Calu3 (cell line): ENCODE measurements at places on chromosomes 6 and 20. TPM values are rescaled to one million over a fixed set of nuclear protein-coding genes. Genes with fewer than 3 reads are reported as not detected.

- H3K27me3 ChIP-seq = no peaks in the 10 kb centered on the region
- H3K4me3 ChIP-seq = no peak overlapping the region
- H3K4me1 ChIP-seq = no peaks in the 10 kb centered on the region
- H3K27ac ChIP-seq = no peak overlapping the region
Observed at GRCh38 chr6:145213614-145214013, 521.7 kb downstream of the EPM2A start.

- no peaks in the 10 kb centered on the region for H3K27me3 ChIP-seq
- peaks cover 30% of the 10 kb centered on the region for H3K4me1 ChIP-seq
- peaks cover 33% of the 10 kb centered on the region for H3K36me3 ChIP-seq
- peak; percentile 17 for DNase-seq
Observed at GRCh38 chr6:13485923-13486562, 1.4 kb downstream of the GFOD1 start.

GRCh38 chr20:59578436-59579403, 25.6 kb upstream of the PHACTR3 start:
- peaks cover 25% of the 10 kb centered on the region for H3K27me3 ChIP-seq
- no peak for DNase-seq
- H3K4me3 ChIP-seq = no peak overlapping the region

TBXT gene
- total RNA-seq = not detected in 2 replicates

HDGFL1 gene
- total RNA-seq = not detected in 2 replicates

- H3K27me3 ChIP-seq = no peaks in the 10 kb centered on the region
- no peak overlapping the region for H3K4me3 ChIP-seq
- H3K4me1 ChIP-seq = peaks cover 33% of the 10 kb centered on the region
Observed at GRCh38 chr6:128595544-128595943, 75.1 kb upstream of the PTPRK start.

- H3K4me1 ChIP-seq = no peaks in the 10 kb centered on the region
- no peak for DNase-seq
- no peak overlapping the region for H3K27ac ChIP-seq
- H3K36me3 ChIP-seq = no peaks in the 10 kb centered on the region
- no peak overlapping the region for H3K4me3 ChIP-seq
Observed at GRCh38 chr20:36688630-36689029, 42.6 kb upstream of the SLA2 start.

DNA sequence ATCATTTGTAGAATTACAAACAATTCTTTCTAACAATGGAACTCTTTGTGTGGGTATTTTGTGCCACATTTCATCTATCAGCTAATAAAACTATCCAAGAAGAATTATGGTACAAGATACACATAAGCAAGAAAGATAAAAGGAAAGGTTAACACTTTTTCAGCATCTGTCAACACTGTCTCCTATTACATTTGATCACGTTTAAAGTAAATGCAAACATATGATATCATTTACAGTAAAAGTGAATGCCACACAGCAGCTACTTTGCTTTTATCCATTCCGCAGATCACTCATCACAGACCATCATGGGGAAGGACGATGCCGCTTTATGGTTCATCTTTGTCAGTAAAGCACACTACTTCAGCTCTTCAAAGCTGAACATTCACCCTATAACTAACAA, 456.4 kb upstream of the MANEA start:
- H3K4me3 ChIP-seq = no peak overlapping the region
- H3K36me3 ChIP-seq = no peaks in the 10 kb centered on the region
- no peaks in the 10 kb centered on the region for H3K27me3 ChIP-seq

UBE2J1 gene
- total RNA-seq = 16.6 and 18.7 TPM in 2 replicates

- DNase-seq = no peak
- H3K27me3 ChIP-seq = no peaks in the 10 kb centered on the region
- no peak overlapping the region for H3K27ac ChIP-seq
Observed at GRCh38 chr6:88287696-88288095, 121.5 kb upstream of the CNR1 start.

GRCh38 chr20:51429144-51429482, 113.4 kb downstream of the NFATC2 start:
- no peak overlapping the region for H3K27ac ChIP-seq
- peaks cover 3% of the 10 kb centered on the region for H3K36me3 ChIP-seq
- no peak for DNase-seq
- no peaks in the 10 kb centered on the region for H3K27me3 ChIP-seq
- H3K4me1 ChIP-seq = no peaks in the 10 kb centered on the region

- peaks cover 24% of the 10 kb centered on the region for H3K4me1 ChIP-seq
- H3K27me3 ChIP-seq = no peaks in the 10 kb centered on the region
- H3K27ac ChIP-seq = no peak overlapping the region
- H3K36me3 ChIP-seq = no peaks in the 10 kb centered on the region
- no peak overlapping the region for H3K4me3 ChIP-seq
- no peak for DNase-seq
Observed at GRCh38 chr6:153121311-153121710, 9.8 kb downstream of the RGS17 start.

DNA sequence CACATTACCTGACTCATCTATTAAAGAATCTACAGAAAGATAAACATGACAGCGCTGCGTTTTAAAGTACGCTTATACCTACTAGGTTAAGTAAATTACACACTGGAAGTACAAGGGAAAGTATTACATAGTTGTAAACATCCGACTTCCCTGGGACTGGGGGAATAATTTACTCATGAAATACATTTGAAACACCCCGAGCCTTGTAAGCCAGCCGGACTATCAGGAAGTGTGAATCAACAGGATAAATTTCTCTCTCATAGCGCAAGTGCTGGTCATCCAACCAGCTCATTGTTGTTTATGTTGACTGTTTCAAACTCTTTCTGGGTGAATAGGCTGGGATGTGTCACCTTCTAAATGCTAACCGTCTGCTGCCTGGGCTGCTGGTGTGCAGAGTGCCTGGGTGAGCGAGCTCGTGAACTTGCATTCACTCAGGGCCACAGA, 4.9 kb downstream of the BMP6 start:
- H3K4me3 ChIP-seq = no peak overlapping the region
- H3K36me3 ChIP-seq = peaks cover 6% of the 10 kb centered on the region
- DNase-seq = peak; percentile 2
- peaks cover 43% of the 10 kb centered on the region for H3K27me3 ChIP-seq
- H3K27ac ChIP-seq = peak overlapping the region; percentile 7
